ENCODE measurements at places on chromosomes 13 and 19.

DNA sequence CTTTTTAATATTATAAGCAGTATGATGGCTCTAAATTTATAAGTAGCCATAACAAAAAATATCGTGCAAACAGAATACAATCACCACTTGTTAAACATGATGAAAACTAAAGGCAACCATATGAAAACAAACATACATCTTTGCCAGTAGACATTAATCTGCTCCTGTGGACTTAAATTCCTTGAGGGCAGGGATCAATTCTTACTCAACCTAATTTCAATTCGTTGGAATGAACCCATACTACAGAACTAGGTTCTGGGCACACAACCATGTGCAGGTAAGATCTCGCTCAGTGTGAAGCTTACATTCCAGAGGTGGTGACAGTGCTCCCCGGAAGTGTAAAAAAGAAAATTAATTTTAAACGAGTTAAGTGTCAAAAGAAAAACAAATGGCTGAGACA is 13.4 kb downstream of the TBC1D4 start:
- DNase-seq, result no peak

GRCh38 chr13:43431841-43432240 is 354.9 kb downstream of the ENOX1 start:
- no peak for DNase-seq

DNA sequence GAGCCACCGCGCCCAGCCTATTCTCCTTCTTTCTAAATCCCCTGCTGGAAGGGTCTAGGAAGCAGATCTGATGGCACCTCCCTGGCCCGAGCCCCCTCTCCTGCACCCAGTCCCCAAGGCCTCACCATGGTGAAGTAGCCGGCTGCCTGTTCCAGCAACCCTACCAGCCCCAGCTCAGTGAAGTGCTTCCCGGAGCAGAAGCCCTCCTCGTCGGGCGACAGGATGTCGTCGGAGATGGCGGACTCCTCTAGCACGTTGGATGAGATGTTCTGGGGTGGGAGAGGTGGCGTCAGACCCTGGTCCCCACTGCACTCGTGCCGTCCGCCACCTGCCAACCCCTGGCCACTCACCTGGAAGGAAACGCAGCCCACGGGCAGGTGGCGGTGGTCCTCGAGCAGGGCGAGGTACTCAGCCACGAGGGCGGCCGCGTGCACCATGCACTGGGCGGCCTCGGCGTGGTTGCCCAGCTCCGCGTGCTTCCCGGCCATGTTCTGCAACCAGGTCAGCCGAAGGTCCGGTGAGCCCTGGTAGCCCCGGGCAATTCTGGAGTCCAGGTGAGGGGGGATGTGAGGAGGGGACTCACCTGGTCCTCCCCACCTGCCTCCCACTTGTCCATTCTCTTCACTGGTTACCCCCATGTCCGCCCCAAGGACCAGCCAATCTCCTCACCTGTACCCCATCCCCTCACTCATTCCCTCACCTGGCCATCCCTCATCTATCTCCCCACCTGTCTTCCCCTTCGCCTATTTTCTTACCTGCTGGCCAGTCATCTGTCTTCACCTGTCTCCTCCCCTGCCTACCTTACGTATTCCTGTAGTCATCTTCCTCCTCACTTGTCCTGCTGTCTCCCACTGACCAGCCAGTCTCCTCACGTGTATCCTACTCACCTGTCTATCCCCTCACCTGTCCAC is 11.5 kb upstream of the KANK2 start:
- DNase-seq, result no peak

- DNase-seq, result no peak
These were observed 48.3 kb downstream of the MAP4K1 start for GRCh38 chr19:38569368-38569983.

GRCh38 chr19:49107625-49108459 is 6.3 kb upstream of the LIN7B start:
- no peak for DNase-seq

DNA sequence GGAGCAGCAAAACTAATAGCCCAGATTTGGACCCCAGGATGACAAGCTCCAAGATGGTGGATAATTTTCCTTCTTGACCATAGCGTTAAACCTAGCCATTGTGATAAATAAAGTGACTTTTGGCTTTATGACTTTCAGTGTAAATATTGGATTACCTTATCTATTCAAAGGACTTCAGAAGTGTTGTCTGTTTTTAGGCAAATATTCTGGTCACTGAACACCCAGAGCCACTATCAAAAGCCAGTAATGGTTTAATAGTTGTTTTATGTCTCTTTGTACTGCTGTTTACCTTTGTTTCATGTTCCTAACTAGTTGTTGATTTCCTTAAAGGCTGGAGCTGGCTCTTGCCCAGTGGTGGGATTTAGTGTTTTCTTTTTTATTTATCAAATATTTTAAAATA is 81.6 kb downstream of the FGF9 start:
- no peak for DNase-seq

- DNase-seq, result no peak
These were observed 24.1 kb downstream of the RRAS start for GRCh38 chr19:49615861-49616260.

GRCh38 chr13:32086366-32086765 is 54.8 kb downstream of the FRY start:
- no peak for DNase-seq

GRCh38 chr13:85785205-85785604 is 14.0 kb downstream of the SLITRK6 start:
- no peak for DNase-seq

DNA sequence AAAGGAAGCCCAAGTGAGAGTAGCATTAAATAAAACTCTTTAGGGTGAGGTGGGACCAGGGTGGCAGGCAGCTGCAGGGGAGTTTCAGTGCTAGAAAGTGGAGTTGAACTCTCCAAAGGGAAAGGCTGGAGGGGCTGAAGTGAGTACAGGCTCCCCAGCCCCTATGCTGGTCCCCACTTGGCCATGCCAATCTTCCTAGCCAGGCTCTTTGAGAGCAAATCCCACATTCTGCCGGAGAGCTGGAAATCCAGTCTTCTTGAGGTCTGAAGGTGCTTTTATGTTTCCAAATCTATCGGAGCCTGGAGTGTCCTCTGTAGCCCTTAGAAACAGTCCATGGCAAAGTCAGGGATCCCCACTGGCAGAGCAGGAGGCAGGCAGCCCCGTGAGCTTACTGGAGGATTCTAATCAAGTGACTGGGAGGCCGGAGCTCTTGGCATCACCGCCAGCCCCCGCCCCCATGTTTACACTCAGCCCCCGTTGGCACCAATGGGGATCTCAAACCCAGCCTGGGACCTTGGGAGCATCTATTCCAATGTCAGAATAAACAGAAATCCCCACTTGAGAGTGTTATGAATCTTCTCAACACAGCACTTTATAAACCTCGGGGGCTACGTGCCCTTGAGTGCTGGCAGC is 18.3 kb downstream of the ZNF536 start:
- DNase-seq, result no peak

DNA sequence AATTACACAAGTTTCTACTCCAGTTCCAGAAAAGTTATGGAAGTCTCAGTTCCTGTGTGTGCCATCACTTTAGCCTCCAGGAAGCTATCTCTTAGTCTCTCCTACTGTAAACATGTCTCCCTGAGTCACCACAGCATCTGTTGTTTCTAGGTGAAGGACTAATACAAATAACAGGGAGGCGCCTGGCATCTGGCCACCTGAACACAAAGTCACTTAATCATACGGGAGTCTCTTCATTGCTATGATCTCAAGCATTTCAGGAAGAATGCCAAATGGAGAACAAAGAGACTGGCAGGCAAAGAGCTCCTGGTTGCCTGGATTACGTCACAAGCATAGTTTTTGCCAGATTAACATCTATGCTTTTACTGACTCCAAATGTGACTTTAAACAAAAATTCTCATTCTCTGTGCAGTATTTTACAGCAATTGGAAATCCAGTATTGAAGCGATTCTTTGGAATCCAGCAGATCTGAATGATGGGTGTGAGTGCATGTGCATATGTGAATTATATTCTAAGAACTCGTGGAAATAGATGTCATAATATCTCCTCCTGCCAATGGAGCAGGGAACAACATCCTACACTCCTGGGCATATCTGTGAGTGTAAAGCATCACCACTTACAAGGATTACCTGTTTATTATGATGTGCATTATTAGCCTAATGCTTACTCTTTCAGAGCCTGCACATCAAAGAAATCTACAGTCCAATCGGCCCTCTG is 572.8 kb downstream of the PCDH9 start:
- DNase-seq, result no peak

DNA sequence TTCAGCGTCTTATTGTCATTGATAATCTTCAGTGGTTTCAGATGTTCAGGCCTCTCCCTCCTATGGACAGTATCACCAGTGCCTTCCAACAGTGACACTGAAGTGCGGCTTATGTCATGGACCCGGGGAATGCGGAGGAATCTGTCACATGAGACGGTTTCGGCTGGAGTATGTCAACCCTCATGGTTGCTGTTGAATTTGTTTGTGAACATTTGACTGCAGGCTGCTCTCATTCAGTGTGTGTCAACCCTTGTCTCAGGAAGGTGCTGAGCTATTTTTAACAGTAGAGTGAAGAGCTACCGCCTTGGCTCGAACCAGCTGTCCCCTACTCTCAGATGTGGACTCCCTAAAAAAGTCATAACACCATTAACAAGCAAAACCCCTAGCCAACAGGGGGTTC is 138.8 kb upstream of the RNF113B start:
- DNase-seq, result no peak

GRCh38 chr13:46184277-46184699 is 2.3 kb upstream of the LCP1 start:
- DNase-seq, result no peak

GRCh38 chr19:13526552-13526951 is 20.3 kb upstream of the CACNA1A start:
- no peak for DNase-seq

DNA sequence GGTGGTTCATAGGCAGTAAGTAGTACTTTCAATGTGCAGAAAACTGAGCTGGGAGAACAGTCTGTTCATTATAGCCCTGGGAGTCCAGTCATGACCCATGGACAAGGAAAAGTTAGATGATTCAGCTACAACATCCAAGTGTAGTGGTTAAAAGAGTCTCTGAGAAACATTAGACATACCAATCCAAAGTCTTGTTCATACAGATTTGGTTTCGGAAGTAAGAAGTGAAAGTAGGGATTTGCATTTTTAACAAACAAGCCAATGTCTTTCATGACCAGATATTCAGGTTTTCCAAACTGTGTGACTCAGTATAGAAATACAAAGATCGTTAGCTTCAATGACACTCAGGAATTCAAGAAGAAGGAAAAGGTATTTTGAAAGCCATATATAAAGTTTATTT is 345.3 kb downstream of the SLITRK1 start:
- DNase-seq, result no peak

DNA sequence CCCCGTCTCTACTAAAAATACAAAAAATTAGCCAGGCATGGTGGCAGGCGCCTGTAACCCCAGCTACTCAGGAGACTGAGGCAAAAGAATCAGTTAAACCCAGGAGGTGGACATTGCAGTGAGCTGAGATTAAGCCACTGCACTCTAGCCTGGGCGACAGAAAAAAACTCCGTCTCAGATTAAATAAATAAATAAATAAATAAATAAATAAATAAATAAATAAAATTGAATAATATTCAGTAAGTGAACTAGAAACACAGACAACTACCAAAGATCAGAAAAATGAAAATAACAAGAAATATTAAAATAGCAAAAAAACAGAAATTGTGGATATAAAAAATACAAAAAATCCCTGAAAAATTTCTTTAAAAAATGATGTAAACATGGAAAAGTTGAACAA is 172.4 kb downstream of the ZNF486 start:
- DNase-seq, result no peak

DNA sequence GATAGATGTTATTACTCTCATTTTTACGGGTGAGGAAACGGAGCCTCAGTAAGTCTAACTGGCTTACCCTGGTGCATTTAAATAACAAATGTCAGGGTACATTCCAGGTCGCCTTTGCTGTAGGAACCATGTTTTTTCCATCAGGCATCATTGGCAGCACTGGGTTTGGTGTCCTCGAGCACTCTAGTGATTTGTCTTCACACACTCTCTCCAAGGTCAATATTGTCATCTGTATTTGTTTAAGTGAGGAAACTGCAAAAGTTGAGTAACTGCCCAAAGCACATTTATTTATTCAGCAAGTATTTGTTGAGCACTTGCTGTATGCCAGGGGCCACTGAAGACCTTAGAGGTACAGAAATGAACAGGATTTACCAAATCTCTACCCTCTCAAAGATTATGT is 78.6 kb downstream of the DCT start:
- no peak for DNase-seq

DNA sequence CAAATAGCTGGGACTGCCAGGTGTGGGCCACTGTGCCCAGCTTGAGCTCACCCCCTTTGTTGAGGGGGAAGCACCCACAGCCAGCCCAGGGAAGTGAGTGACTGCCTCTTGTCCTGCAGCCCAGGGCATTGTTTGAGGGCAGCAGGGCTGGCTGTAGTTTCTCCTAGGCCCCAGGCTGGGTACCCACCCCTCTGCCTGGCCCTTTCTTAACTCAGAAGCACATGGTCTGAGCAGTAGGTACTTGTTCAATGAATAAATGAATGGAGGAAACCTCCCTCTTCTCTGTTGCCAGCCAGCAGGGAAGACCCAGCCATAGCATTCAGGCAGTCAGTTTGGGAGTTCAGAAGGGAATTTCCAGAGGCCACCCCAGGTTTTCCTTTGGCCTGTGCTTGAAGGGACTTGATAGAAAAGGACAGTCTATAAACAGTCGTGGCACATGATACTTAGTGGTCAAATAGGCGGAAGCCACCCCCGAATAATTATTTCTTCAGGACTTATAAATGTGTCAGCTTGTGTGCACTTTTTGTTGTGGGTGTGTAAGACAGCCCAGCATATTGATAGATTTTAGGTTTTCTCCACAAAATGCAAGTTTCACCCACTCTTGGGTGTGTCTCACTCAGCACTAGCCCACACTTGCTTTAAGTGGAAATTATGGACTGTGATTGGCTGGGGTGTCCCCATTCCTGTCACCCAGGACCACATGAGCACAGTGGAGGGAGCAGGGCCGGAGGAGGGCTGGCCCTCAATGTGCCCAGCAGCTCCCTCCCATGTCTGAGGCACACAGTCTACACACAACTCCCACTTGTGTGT is 33.1 kb downstream of the GATAD2A start:
- DNase-seq, result no peak

DNA sequence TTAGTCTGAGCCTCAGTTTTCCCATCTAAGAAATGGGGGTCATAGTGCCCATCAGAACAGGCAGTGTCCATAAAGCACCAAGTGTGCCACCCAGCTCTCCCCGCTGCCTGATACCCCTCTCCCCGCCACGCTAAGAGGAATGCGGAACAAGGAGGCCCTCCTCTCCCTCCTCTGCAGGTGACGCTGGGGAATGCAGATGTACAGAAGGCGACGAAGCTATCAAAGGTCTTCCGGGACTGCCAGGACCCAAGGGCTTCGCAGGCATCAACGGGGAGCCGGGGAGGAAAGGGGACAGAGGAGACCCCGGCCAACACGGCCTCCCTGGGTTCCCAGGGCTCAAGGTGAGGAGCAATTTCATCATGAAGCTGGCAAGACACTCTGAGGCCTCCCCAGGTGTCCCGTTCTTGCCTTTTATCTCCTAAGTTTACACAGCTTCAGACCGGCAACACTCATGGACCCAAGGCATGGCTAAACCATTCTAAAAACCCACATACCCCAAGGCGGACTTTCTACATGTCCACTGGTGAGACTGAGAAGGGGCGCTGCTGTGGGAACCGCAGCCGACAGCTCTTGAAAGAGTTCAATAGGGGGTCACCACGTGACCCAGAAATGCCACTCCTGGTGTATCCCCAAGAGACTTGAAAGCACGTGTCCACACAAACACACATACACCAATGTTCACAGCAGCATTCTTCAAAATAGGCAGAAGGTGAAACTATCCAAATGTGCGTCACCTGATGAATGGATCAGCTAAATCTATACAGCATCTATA is 102.7 kb downstream of the RAB20 start:
- DNase-seq, result no peak

GRCh38 chr13:47396915-47397314 is 500.1 kb upstream of the HTR2A start:
- DNase-seq, result no peak

Data from caudate nucleus (tissue), 63 donors.